ENCODE measurements at places on chromosomes 12 and 14.

GRCh38 chr12:13592063-13592942, 389.1 kb downstream of the GRIN2B start:
- DNase-seq: no peak

GRCh38 chr14:102185360-102185759, 45.7 kb downstream of the WDR20 start:
- DNase-seq: no peak

DNA sequence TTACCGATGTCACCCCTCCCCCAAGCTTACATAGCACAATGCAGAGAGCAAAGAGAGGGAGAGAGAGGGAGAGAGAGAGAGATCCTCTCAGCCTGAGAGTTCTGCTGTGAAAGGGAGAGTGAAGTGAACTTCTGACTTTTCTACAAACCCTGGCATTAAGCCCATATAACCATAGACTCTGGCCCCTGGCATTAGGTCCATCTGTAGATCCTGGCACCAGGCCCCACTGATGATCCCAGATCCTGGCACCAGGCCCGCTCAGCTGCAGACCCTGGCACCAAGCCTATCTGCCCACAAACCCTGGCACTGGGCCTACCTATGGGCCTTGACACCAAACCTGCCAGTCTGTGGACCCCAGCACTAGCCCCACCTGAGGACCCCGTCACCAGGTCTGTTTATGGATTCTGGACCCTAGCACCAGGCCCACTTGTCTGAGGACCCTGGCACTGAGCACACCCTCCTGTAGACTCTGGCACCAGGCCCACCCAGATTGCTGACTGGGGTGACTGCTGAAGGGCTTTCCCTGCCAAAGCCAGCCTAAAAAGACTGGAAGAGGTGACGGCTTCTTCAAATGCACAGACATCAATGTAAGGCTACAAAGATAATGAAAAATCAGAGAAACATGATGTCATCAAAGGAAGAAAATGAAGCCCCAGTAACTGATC, 14.5 kb upstream of the KRT83 start:
- peak; percentile 38 for DNase-seq

DNA sequence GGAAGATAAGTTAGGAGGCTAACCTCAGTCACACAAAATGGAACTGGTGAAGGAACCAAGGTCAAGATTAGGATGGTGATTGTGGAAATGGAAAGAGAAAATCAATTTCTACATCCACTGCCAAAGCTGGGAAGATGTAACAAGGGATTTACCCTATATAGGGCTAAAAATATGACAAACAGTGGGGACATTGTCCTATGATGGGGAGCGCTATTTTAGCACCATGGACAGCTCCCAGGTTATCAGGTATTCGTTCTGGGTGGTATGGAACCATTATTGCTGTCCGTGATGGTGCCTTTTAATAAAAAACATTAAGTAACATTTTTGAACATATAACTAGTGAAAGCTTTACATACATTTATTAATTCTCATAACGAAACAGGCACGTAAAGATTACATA, 124.0 kb downstream of the NDUFA12 start:
- no peak for DNase-seq

DNA sequence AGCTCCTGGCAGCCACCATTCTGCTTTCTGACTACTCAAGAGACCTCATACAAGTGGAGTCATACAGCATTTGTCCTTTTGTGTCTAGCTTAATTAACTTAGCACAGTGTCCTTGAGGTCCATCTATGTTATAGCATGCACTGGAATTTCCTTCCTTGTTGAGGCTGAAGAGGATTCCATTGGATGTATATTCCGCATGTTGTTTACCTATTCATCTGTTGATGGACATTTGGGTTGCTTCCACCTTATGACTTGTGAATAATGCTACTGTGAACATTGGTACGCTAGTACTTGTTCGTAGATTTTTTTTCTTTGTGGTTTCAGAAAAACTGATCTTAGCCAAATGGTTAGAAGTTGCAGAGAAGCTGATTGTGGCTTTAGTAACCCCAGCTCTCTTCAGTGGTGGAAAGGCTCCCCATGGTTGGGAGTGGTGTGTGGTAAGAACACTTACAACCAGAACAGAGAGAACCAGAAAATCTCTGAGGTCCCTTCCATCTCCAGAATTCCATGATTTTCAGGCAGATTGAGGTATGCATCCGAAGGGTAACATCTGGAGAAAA, 118.4 kb downstream of the SAMD4A start:
- DNase-seq: no peak

- no peak for DNase-seq
These were observed 192.2 kb upstream of the C14orf180 start for GRCh38 chr14:104387022-104388010.

- DNase-seq: no peak
These were observed 18.1 kb downstream of the BDKRB1 start for GRCh38 chr14:96274122-96274521.

DNA sequence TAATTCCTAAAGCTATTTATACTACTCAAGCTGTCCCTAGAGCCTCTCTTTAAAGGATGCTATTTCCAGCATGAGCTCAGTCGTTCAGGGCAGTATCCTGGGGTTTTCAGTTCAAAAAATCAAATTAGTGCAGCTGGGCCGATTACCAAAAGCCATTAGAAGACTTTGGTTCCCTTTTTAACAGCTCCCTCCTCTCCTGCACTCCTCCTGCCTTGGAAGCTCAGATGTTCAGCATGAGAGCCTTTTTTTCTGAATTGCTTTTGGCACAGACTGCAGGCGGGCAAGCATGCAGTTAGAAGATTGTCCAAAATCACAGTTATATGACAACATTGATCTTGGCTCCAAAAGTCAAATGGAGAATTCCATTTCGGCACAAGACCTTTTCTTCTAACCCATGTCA, 179.6 kb downstream of the SLC35F4 start:
- peak; percentile 32 for DNase-seq

GRCh38 chr12:93802698-93803423, 125.7 kb downstream of the CRADD start:
- DNase-seq: no peak

DNA sequence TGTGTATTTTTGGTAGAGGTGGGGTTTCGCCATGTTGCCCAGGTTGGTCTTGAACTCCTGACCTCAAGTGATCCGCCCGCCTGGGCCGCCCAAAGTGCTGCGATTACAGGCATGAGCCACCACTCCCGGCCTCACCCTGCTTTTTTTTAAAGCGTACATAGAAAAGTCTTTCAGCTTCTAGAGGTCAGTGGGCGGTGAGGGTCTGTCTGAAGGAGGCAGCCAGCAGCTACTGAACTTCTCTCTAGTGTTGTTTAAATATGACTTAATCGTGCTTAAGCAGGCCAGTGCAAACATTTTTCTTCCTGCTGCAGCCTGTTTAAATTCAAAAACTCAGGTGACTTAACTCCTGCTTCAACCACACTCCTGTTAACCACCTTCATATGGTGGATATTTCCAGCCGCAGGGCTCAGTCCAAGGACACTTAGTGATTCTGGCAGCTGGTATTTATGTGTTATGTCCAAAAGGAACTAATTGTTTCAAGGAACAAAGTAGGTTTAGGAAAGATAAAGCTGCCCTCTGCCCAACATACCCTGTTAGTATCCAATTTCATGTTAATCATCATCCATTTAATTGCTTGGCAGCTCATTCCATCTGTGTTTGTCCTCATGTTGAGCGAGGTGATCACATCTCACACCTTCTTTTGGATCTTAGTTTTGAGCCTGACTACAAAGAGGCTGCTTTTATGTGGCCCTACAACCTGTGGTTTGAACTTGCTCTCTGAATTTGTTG, 2.0 kb downstream of the PRKAB1 start:
- no peak for DNase-seq

- DNase-seq: no peak
These were observed 61.8 kb downstream of the FBXL14 start for GRCh38 chr12:1532375-1533165.

DNA sequence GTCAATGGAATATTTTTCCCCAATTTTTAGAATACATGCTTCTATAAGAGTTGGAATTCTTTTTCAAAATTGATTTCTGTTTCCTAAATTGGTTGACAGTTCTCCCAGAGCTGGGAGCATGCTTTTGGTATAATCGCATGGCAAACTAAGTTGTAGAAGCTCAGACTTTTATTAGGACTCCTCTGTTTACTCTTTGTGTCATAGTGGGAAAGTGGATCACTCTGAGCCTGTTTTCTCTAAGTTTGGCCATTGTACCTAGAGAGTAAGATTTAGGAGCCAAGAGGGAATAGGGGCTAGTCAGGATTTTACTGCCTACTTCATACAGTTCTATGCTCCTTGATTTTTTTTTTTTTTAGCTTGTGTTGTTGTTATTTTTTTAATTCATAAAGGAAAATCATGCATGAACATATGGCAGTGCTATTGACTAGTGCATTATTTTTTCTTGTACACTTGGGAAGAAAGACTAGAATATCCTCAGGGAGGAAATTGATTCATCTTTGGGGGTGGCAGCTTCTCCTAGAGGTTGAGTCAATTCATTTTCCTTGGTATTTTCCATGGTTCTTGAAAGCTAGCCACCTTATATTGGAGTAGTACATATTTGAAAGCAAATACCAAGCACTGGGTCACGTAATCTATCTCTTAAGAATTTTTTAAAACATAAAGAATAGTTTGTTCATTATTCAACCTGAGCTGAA, 77.7 kb upstream of the TRAF3 start:
- no peak for DNase-seq

- DNase-seq: no peak
These were observed 153.0 kb downstream of the PHETA1 start for GRCh38 chr12:111215881-111216280.

DNA sequence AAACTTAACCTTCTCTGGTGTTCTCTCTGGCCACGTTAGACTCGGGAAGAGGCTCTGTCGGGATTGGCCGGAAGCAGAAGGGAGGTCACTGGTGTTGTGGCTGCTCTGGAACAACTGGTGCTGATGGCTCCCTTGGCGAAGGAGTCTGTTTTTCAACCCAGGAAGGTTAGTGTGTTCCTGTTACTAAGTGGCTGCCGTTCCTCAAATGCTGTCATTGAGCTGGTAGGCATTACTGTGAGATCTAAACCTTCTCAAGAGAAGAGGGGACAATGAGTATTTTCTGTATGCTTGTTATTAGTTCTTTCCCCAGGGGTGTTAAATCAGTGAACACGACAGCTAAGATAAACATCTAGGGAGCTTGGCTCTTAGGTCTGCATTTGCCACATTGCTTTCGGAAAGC, 18.3 kb downstream of the POP5 start:
- no peak for DNase-seq

- DNase-seq: no peak
These were observed 32.5 kb upstream of the LIMA1 start for GRCh38 chr12:50315803-50316202.

DNA sequence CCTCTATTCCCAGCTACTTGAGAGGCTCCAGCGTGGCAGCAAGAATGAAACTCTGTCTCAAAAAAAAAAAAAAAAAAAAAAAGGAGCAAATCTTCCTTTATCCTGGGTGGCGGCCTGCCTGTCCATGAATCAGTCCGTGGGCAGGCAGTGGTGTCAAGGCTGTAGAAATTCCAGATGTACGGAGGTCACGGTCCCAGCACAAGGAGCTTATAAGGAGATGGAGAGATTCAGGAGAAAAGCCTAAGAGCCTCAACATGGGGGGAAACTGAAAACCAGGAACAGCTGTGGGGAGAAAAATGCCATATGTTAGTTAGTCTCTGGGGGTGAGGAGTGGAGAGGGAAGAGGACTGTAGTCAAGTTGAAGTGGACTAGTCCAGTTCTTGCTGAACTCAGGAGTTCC, 130.5 kb upstream of the CRY1 start:
- no peak for DNase-seq

- DNase-seq: no peak
These were observed 11.3 kb downstream of the SELPLG start for GRCh38 chr12:108622421-108622820.

DNA sequence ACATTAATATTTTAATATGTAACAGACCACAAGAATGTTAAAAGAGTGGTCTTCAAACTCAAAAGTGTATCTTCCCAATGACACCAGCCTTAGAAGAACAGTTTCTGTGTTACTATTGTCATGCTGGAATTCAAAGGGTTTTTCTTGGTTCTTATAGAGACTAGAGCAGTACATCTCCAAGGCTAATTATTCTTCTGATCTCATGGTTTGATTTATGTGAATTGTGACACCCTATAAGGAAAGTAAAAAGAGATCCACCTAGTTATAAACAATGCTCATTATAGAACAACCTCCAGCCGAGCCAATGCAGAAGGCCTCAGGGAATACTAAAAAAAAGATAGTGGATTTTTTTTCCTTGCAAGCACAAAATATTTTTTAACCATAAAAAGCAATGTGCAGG, 65.5 kb downstream of the PTPRO start:
- no peak for DNase-seq

DNA sequence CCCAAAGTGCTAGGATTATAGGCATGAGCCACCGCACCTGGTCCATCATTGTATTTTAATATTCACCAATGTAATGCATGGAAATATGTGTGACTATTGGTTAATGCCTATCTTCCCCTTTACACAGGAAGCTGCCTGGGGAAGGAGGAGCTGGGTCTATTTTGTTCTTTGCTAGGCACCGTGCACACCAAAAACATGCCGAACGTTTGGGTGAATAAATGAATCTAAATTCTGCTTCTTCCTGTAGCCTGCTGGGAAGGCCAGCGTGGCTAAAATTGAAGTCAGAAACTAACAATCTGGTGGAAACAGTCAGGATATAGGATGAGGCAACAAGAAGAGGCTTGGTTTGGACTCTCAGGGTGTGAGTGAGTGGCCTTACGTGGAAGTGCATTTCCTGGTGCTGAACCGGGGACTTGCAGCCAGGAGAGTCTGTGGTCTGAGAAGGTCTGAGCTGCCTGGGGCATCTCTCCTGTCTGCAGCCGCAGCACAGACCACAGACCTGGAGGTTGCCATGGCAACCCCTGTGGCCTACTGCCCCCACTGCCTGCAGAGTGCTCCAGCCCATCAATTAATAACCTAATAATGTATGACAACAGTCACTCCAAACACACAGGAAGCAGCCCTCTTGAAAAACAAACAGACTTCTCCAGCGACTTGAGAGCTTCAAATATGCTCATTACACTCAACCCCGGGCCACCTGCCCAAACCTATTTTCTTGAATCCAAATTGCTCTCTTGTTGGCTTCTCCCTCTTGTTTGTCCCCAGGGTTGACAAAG, 5.5 kb upstream of the GPR68 start:
- no peak for DNase-seq

DNA sequence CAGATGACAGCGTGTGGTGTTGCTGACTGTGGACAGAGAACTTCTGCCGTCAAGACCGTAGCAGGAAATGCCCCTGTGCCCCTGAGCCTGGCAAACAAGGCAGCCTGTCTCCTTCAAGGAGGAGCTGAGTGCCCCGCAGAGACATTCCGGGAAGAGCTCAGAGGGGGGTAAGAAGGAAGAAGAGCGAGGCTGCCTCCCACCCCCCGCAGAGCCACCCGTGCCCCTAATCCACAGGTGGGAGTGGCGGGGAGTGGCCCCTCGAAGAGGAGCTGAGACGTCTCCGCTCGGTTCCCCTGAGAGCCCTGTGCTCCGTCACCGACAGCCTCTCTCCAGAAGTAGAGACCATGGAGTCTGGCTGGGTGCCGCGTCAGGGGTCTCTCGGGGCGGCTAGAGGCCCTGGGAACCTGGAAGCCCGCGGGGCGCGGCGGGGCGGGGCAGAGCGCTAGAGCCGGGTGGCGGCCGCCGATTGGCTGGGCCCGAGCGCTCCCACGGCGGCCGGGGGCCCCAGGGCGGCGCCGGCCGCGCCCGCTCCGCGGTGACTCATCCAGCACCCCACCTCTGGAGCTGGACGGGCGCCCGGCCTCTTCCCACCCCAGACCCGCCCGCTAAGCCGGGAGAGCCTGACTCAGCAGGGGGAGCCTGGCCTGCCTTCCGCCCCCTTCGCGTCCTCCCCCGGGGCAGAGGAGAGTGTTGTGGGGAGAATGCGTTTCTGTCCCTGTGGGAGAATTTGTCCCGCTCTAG, 25.2 kb upstream of the KRT78 start:
- peak; percentile 82 for DNase-seq

- no peak for DNase-seq
These were observed 101.6 kb downstream of the SOX5 start for GRCh38 chr12:23847857-23848256.
